ENCODE measurements at places on chromosomes 7 and 10.

DNA sequence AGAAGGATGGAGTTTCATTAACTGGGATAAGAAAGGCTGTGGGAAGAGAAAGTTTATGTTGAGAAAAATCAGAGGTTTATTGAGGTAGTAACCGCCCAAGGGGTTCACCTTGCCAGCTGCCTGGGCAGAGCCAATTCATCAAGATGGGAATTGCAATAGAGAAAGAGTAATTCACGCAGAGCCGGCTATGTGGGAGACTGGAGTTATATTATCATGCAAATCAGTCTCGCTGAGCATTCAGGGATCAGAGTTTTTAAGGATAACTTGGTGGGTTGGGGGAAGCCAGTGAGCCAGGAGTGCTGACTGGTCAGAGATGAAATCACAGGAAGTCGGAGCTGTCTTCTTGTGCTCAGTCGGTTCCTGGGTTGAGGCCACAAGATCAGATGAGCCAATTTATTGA lies 70.6 kb downstream of the MALRD1 start:
- H3K27me3 ChIP-seq, result no peaks in the 10 kb centered on the region
- H3K4me1 ChIP-seq, result no peaks in the 10 kb centered on the region
- H3K27ac ChIP-seq, result no peak overlapping the region
- H3K36me3 ChIP-seq, result no peaks in the 10 kb centered on the region

DNA sequence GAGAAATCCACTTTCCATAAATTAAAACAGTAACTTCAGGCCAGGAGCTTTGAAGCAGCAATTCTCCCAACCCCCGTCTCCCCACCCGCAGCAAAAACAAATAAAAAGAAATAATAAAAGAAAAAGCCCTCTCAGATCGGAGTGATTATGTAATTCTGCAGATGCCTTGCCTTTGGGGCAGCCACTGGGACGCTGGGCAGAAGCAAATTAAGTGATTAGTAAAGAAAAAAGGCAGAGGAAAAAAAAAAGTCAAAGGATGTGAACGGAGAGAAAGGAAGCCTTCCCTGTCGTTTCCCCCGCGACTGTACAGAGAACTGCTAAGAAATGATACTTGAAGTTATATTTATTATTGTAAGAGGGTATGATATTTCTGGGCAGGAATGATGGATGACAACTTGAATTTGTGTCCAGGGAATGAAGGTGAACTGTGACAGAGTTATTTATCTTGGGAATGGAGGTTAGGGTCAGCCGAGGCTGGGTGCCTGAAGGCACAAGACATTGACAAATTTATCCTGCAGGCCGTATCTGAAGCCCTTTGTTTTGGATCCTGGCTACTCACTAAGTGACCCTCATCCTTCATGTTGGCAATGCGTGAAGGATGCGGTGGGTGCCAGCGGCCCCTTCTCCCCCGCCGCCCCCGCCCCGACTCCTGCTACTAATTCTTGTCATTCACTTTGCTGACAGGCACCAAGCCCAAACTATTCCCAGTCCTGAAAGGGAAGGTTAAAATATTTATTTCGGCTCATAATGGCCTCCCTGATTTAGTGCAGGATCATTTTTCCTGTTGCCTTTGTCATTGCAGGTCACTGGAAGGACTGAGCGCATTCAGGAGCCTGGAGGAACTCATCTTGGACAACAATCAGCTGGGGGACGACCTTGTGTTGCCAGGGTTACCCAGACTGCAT lies 604.0 kb downstream of the LRMDA start:
- no peak for DNase-seq
- no peaks in the 10 kb centered on the region for H3K36me3 ChIP-seq
- no peak overlapping the region for H3K4me3 ChIP-seq
- no peaks in the 10 kb centered on the region for H3K4me1 ChIP-seq
- H3K27ac ChIP-seq, result no peak overlapping the region

- peaks cover 2% of the 10 kb centered on the region for H3K27me3 ChIP-seq
- no peak for DNase-seq
- no peak overlapping the region for H3K27ac ChIP-seq
- no peak overlapping the region for H3K4me3 ChIP-seq
- H3K36me3 ChIP-seq, result no peaks in the 10 kb centered on the region
- no peaks in the 10 kb centered on the region for H3K4me1 ChIP-seq
Measured at GRCh38 chr10:5529702-5530411, 5.1 kb downstream of the CALML3 start.

DNA sequence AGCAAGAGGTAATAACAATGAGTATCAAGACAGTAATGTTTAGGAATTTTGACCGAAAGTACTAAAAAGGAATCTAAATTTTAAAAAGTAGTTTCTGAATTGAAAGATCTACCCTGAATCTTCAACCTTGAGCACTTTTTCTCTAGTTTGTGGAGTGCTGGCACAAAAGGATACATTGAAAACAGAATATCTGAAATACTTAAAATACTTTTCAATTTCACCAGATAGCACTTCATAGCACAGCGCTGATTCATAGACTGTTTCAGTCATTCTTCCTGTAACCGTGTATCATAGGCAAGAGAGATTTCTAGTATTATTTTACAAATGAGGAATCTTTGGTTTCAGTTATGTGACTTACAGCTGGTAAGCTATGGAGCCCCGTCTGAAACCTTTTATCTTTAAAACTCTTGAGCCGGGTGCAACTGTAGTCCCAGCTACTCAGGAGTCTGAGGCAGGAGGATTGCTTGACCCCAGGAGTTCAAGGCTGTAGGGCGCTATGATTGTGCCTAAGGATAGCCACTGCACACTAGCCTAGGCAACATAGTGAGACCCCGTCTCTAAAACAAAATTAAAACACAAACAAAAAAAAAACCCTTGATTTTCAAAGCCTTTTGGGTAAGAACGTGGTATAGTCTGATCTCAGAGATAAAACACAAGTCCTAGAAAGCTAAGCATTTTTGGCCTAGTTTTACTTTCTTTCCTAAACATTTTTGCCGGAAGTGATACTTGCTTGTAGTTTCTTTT lies 35.1 kb downstream of the FHIP2A start:
- DNase-seq, result no peak
- H3K36me3 ChIP-seq, result peaks cover 38% of the 10 kb centered on the region
- H3K4me3 ChIP-seq, result no peak overlapping the region

GRCh38 chr10:106655636-106656035 lies 508.9 kb downstream of the SORCS1 start:
- DNase-seq, result no peak
- no peaks in the 10 kb centered on the region for H3K4me1 ChIP-seq
- no peak overlapping the region for H3K27ac ChIP-seq
- H3K27me3 ChIP-seq, result no peaks in the 10 kb centered on the region
- H3K36me3 ChIP-seq, result no peaks in the 10 kb centered on the region

GRCh38 chr7:28110427-28111012 lies 70.1 kb downstream of the JAZF1 start:
- H3K36me3 ChIP-seq, result no peaks in the 10 kb centered on the region
- H3K27me3 ChIP-seq, result no peaks in the 10 kb centered on the region
- H3K4me1 ChIP-seq, result peaks cover 12% of the 10 kb centered on the region
- H3K4me3 ChIP-seq, result no peak overlapping the region

DNA sequence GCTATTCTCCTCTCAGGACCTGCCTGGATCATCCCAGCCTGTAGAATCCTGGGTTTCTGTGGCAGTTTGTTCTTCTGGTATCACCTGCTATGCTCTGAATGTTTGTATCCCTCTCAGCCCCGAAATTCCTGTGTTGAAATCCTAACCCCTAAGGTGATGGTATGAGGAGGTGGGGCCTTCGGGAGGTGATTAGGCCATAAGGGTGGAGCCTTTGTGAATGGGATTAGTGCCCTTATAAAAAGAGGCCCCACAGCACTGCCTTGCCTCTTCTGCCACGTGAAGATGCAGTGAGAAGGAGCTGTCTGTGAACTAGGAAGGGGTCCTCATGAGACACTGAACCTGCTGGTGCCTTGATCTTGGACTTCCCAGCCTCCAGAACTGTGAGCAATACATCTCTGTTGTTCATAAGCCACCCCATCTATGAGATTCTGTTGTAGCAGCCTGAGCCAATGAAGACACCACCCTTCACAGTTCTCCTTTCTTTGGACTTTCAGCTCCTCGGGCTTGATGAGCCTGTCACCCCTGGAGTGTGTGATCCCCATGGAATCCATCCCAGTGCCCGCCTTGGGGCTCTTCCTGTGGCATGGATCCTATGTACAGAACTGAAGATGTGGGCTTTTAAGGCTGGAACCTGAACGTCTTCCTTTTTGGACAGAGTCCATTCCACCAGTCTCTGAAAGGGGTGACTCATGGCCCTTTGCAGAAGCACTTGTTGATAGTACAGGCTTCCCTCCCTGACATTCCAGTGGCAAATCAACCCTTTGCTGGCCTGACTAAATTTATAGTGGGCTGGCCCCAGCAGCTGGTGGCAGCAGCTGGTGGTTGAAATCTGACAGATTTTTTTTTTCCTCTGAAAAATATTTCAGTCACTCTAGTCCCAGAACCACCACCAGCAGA lies 138.0 kb downstream of the TACC2 start:
- H3K36me3 ChIP-seq, result no peaks in the 10 kb centered on the region
- H3K4me3 ChIP-seq, result no peak overlapping the region
- no peak for DNase-seq
- no peak overlapping the region for H3K27ac ChIP-seq
- H3K4me1 ChIP-seq, result no peaks in the 10 kb centered on the region

DNA sequence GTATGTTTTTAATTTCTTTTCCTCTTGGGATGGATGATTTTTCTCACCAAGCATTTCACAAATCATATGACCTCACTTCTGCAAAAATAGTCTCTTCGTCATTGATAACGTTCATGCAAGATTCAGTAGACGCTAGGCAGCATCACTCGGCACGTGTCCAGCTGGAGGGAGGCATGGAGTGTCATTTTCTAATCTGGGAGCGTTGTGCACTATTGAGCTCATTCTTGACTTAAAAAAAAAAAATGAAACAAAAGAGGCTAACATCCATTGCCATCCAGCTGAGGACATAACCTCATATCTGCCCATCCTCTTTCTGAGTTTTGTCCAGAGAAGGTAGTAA lies 56.2 kb downstream of the COL17A1 start:
- H3K36me3 ChIP-seq, result peaks cover 24% of the 10 kb centered on the region
- no peaks in the 10 kb centered on the region for H3K27me3 ChIP-seq
- DNase-seq, result no peak
- peaks cover 4% of the 10 kb centered on the region for H3K4me1 ChIP-seq
- no peak overlapping the region for H3K27ac ChIP-seq

- no peak for DNase-seq
- no peaks in the 10 kb centered on the region for H3K4me1 ChIP-seq
- no peak overlapping the region for H3K27ac ChIP-seq
- H3K4me3 ChIP-seq, result no peak overlapping the region
- no peaks in the 10 kb centered on the region for H3K36me3 ChIP-seq
Measured at GRCh38 chr10:120075349-120075748, 182.8 kb downstream of the SEC23IP start.

- H3K4me1 ChIP-seq, result peaks cover 15% of the 10 kb centered on the region
- H3K27me3 ChIP-seq, result no peaks in the 10 kb centered on the region
- DNase-seq, result no peak
Measured at GRCh38 chr10:79042639-79043411, 25.9 kb upstream of the ZMIZ1 start.

- no peak overlapping the region for H3K4me3 ChIP-seq
- H3K27ac ChIP-seq, result no peak overlapping the region
- peak; percentile 23 for DNase-seq
Measured at GRCh38 chr7:135710417-135711138, 17.4 kb downstream of the SLC13A4 start.

DNA sequence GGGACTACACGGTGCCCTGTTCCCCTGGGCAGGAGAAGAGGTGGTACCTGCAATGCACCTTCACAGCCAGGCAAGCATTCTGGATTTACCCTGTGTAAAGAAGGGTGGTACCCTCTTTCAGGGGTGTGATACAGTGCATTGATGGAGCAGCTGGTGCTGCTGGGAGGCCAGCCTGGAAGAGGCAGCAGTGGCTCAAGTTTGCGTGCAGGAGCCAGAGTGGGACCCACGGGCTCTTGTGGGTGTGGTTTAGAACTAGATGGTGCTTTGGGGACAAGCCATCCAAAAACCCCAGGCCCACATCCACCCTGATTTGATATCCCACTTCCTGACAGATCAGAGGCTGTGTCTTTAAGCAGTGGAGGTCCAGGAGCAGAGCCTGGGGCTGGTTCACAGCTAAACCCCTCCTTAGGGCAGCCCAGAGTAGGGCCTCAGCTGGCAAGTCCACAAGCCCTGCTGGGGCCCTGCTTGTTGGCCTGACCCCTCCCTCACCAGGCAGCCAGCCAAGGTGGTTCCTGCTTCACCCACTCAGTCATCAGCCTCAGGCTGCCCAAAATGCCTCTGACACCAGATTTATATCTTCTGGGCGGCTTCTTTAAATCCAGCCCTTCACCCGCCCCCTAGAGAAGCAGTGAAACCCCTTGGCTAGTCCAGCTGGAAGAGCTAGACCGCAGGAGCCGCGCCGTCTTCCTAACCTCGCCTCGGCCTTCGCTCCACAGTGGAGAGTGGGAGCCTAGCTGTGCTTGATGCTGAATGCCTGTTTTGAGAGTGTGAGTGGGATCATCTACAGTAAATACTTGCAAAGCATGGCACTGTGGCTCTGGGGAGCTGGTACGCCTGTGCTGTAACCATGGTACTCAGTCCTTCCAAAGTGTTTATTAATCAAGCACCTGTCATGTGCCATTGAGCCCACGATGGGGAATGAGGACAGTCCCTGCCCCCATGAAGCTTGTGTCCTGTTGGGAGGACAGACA lies 1.4 kb upstream of the ASIC3 start:
- no peaks in the 10 kb centered on the region for H3K36me3 ChIP-seq
- H3K4me1 ChIP-seq, result no peaks in the 10 kb centered on the region

DNA sequence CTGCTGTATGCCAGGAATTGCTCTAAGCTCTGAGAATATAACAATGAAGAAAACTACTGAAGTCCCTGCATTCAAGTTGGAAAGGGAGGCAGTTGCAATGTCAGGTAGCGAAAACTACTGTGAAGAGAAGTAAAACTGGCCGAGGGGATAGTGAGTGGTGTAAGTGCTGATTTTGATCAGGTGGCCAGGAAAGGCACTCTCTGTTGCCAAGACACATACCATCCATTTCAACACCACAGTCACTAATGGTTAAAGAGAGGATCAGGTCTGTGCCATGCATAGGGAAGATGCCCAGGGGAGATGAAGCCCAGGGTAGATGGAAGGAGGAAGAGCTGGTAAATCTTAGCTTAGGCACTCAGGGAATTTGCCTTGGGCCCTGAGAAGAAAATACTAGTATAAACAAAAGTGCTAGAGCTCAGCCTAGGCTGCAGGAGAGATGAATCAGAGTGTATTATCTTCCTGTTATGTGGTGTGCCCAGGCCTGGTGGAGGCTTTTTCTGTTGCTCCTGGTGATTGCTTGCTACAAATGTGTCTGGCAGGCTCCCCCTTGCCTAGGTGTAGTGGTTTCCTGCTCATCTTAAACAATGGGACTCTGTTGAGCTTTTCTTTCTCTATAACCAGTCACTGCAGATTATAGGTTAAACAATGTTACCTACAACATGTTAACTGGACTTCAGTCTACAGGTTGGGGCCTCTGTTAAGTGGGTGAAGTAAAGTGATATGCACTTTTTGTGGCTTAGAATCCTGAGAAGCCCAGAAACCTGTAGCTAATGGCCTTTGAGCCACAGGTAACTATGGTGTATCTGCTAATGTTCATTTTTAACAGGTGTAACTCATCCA lies 125.5 kb downstream of the LRRC4 start:
- H3K27ac ChIP-seq, result peak overlapping the region; percentile 9
- H3K4me3 ChIP-seq, result no peak overlapping the region
- DNase-seq, result no peak
- H3K4me1 ChIP-seq, result peaks cover 60% of the 10 kb centered on the region
- peaks cover 51% of the 10 kb centered on the region for H3K36me3 ChIP-seq
- no peaks in the 10 kb centered on the region for H3K27me3 ChIP-seq

- DNase-seq, result no peak
- H3K4me3 ChIP-seq, result no peak overlapping the region
- no peaks in the 10 kb centered on the region for H3K4me1 ChIP-seq
- H3K27ac ChIP-seq, result no peak overlapping the region
Measured at GRCh38 chr7:137443616-137444015, 100.1 kb upstream of the PTN start.
